ENCODE measurements at places on chromosomes 1 and 21.
A peak's percentile ranks its signal among the peaks of the same experiment; 100 is the strongest.

DNA sequence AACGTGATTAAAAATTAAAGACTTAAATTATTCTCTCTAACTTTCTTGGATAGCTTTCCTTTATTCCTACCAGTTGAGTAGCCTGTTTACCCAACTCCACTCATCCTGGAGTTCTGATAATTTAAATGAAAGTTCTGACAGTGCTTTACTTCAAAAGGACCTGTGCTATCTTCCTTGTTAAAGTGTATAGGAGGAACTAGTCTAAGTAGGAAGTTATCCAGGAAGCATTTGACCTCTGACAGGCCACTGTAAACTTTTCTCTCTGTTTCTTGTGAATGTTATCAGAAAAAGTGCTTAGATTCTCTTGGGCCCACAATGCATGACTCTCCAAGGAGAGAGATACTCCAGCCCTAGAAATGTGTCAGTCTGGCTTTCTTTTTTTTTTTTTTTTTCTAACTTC is 9.2 kb downstream of the UAP1 start:
- no peak for DNase-seq

GRCh38 chr1:30290581-30290980 is 432.8 kb downstream of the MATN1 start:
- no peak for DNase-seq

- DNase-seq = no peak
These were observed 184.2 kb downstream of the SLC44A5 start for GRCh38 chr1:75426688-75427087.

DNA sequence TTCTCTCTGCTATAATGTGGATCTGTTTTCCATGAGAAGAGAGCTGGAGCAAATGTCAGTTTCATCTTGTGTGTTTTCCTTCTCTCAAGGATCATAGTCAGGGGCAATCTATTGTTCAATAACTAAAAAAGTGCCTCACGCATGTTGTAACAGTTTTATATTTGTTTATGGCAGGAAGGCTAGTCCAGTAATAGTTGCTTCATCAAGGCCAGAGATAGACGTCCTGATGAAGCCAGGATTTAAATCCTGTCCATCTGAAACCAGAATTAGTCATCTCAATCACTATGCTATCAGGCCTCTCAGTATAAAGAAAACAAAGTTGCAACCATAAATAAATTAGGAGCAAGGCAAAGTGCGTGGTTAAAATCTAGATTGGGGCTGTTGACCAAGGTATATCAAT is 30.2 kb upstream of the DUSP10 start:
- DNase-seq = no peak

- no peak for DNase-seq
These were observed 6.3 kb downstream of the ATF6 start for GRCh38 chr1:161772397-161772796.

DNA sequence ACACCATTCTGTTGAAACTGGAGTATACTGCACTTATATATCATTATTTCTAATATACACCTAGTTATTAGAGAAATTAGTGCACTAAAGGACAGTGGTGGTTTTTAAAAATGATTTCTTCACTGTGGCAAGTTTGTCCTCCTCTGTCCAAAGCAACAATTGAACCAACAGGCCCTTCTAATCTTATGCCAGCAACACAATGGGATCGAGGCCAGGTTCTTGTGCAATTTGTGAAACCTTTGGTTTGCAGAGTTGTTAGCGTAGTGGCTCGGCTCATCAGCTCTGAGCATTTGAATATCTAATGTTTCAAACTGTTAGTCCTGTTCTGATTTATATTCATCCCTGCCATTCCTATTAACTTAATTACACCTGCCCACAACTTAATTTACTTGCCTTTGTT is 9.9 kb upstream of the LRRC39 start:
- no peak for DNase-seq

- DNase-seq = no peak
These were observed 45.8 kb downstream of the TTC39A start for GRCh38 chr1:51284487-51284954.

DNA sequence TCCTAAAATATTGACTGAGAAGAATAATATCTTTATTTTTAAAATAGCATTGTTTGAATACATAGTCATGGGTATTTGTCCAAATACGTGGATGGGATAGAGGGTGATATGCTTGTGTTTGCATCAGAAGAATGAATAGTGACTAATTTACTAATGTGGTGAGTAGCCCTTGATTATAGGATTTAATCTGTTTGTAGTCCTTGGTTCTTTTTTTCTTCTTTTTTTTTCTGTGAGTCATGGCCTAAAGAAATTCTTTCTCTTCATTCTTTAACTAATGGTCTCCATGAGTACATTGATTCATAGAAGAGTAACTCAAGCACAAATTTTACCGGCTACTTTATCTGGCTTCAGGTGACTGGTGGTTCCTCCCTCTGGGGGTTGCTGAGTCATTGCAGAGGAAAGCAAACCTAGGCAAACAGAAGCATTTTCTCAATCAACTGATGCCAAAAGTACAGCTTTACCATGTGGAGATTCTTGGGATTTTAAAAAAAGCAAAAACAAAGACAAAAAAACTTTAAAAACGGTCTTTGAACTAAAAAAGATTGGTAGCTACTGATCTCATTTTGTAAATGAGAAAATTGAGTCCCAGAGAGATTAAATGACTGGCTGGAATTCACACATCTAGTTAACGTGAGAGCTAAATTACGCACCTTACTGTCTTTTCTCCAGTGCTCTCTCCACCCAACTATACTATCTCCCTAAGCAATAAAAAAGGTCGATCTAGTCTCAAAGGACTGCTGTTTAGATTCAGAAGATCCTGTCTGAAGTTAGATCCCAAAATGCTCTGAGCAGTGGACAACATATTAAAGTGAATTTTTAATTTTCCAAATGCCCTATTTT is 40.5 kb downstream of the AK5 start:
- no peak for DNase-seq

DNA sequence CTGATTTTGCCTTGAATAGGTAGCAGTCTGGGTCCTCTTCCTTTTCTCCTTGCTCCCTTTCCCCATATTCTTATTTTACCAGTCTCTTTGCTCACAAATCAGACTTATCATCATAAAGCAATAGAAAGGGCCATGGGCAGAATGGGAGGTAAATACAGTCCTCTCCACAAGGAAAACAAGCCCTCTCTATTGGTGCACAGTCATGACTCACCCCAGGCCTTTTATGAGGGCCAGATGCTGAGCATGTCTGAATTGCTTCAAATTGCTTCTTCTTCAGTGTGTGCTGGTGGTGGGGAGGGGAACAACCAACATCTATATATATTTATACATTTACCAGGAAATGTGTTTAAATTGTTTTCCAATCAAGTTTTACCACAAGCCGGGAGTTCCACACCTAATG is 75.2 kb downstream of the GFI1 start:
- DNase-seq = peak; percentile 7

GRCh38 chr1:155073377-155074242 is 5.0 kb upstream of the EFNA3 start:
- peak; percentile 58 for DNase-seq

DNA sequence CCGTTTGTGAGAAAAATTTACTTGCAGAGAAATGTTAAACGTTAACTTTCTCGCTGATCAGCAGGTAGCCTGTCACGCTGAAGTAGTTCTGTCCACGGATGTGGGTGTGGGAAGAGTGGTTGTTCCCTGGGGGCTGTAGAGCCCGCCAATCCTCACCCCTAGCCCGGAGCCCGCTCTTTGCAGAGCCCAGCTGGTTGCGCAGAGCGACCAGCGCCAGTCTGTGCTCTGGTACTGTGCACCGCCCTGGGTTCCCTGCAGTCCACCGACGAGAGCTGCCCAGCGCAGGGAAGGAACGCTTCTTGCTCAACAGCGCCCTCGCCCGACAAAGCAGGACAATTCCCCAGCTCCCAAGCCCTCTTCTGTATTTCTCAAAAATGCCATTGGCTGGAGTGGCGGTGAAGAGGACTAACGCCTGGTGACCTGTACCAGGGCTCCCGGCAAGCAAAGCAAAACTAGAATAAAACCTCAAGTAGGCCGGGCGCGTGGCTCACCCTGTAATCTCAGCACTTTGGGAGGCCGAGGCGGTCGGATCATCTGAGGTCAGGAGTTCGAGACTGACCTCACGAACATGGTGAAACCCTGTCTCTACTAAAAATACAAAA is 3.3 kb downstream of the RIPPLY3 start:
- DNase-seq = peak; percentile 80

DNA sequence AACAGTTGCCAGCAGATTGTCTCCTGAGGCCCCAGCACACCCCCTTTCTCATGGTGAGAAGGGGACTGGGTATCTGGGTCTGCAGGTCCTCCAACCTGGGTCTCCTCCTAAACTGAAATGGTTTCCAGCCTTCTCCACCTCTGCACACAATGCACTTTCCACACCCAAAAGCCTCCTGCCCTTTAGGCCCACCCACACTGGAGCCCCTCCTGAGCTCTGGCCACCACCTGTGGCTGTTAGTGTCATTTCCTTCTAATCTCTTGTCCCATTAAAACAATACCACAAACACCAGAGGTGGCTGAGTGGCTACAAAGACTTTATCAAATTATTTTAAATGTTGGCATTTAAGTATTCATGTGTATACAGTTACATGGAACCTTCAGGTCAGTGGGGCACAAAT is 11.5 kb downstream of the GPR3 start:
- no peak for DNase-seq

GRCh38 chr1:234942879-234943506 is 185.6 kb downstream of the TOMM20 start:
- DNase-seq = no peak

DNA sequence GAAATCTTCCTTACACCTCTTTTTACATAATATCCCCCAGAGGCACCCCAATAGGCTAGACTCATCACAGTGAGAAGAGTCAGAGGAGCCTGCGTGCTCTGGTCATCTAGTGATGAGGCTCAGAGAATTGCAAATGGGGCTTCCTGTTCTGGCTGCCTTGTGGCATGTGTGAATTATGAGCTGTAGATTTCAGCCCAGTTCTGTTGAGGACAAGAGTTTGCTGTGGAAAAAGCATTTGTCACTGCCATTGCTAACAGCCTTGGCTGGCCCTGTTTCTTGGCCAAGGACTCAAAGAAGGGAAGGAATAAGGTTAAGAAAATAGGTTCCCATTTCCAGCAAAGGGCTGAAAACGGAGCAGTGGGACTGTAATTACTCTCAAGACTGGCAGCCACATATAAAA is 30.7 kb downstream of the MRAP start:
- no peak for DNase-seq

DNA sequence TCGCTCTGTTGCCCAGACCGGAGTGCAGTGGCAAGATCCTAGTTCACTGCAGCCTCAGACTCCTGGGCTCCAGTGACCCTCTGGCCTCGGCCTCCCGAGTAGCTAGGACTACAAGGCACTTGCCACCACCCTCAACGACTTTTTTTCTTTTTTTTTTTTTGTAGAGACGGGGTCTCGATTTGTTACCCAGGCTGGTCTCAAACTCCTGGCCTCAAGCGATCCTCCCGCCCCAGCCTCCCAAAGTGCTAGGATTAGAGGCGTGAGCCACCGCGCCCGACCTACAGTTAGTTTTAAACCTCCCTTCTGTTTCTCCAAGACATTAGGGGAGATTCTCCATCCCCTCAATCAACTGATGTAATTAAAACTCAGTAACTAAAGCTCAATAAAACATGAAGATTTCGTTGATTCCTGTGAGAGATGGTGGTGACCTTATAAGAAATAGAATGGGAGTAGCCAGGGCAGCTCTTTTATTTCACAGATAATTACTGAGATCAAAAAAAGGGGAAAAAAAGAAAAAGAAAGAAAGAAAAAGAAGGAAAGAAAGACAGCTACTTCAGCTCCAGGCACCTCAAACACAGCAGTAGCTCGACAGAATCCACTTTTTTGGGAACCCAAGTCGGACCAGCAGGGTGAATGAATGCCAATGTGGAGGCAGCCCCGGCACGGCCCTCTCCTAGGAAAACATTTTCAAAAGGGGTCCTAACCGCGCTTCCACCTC is 598 bp downstream of the GON4L start:
- no peak for DNase-seq

GRCh38 chr1:57858740-57859139 is 434.9 kb upstream of the DAB1 start:
- no peak for DNase-seq

- no peak for DNase-seq
These were observed 34.9 kb downstream of the TRIM11 start for GRCh38 chr1:228371741-228372182.

DNA sequence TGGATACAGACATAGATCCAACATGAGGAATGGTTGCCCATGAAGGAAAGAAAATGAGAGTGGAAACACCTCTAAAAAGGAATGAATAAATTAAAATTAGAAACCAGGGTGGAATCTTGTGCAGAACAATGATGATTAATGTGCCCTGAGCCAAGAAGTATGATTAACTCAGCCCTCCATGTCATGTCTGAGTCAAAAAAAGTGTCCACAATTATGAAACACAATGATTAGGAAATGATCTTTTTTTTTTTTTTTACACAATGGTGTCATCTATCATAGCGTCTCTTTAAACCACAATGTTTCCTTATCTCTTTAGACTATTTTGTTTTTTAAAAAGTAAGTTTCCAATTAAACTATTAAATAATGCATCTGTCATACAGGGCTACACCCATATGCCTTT is 78.9 kb upstream of the RAB4A start:
- DNase-seq = no peak

- no peak for DNase-seq
These were observed 14.1 kb downstream of the WDR47 start for GRCh38 chr1:109027841-109028240.

DNA sequence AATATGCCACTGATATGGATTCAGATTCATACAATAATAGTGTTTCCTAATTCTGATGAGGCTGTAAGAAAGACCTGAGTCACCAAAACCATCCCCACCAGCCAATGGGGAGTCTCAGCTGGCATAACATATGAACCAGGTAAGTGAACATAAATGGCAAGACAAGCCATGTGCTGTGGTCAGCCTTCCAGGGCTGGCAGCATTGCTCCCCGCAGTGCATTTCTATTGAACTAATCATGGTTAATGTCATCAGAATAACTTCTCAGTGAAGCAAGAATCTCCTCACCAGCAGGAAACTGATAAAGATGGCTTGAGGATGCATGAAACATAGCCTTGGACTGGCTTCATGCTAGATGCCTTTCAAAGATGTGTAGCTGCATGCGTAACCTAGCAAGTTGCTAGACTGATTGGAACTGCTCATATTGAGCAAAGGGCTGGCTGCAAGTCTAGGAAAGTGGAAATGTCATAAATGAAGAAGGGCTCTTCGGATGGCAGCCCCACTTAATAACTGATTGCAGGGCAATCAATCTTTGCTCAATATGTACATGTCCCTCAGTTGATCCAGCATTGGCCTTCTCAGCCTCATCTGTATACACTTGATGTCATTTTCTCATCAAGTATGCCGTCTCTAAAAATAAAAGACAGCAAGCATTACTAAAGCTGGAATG is 88.0 kb downstream of the NTNG1 start:
- no peak for DNase-seq

DNA sequence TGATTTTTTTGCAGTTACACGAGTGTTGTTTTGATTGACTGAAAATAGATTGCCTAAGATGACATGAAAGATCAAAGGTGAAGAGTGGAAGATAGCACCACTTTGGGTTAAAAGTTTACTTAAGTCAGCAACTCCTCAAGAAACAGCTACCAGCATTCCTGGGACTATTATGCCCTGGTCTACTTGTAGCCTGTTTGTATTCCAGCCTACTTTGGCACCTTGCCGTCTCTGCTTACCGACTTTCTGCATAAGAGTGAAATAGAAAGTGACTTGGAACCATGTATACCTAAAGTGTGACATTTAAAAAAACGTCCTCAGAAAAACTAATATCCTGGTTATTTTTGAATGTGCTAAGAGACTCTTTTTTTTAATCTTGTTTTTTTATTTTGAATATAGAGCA is 631.5 kb upstream of the PTBP2 start:
- no peak for DNase-seq

GRCh38 chr1:235504122-235504493 is at the start of gene B3GALNT2:
Gene B3GALNT2, minus strand, starts transcription at chr1:235504452. Its CDS starts 200 bp downstream, at chr1:235504252.
- DNase-seq = no peak

GRCh38 chr21:39484711-39485276 is 33.0 kb downstream of the SH3BGR start:
- DNase-seq = no peak

- DNase-seq = no peak
These were observed 32.9 kb downstream of the RAB4A start for GRCh38 chr1:229303855-229304254.

All from activated CD4-positive, alpha-beta T cell treated with anti-CD3 and anti-CD28 coated beads, Interleukin-2, amount 10 ng/mL, durations not matched to agents 7 days and 5 days (primary cell).